ENCODE measurements at places on chromosomes 13 and 19. TPM values are rescaled to one million over a fixed set of nuclear protein-coding genes. Genes with fewer than 3 reads are reported as not detected.

MBD3L2B gene
- not detected for total RNA-seq

LILRB5 gene
- total RNA-seq, result not detected

ODAD3 gene
- total RNA-seq, result 1.0 TPM

STAP2 gene
- total RNA-seq, result not detected

CYP4F11 gene
- 5.7 TPM for total RNA-seq

ZNF563 gene
- total RNA-seq, result not detected

AMER2 gene
- total RNA-seq, result not detected

APOC1 gene
- 115 TPM for total RNA-seq

LACC1 gene
- 2.3 TPM for total RNA-seq

PDE4C gene
- total RNA-seq, result not detected

All from A549 treated with CpdA at 1 μM for 4 hours (cell line).